ENCODE measurements at places on chromosomes 3 and 15.

DNA sequence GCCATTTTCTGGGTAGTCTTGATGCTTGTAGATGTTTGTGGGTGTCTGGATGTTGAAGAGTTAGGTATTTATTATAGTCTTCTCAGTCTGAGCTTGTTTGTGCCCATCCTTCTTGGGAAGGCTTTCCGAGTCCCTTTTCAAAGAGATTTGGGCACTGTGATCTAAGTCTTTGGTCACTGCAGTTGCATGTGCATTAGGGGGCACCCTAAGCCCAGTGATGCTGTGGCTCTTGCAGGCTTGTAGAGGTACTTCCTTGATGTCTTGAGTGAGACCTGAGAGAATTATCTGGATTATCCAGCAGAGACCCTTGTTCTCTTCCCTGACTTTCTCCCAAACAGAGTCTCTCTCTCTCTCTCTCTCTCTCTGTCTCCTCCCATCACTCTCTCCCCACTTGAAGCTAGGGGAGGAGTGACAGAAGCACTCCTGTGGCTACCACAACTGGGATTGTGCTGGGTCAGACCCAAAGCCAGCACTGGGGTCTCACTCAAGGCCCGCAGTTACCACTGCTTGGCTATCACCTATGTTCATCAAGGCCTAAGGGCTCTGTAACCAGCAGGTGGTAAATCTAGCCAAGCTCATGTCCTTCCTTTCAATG is 68.5 kb downstream of the TMCO5A start:
- no peak for DNase-seq

- no peak for DNase-seq
Measured at GRCh38 chr3:187858041-187858440, 112.8 kb upstream of the BCL6 start.

DNA sequence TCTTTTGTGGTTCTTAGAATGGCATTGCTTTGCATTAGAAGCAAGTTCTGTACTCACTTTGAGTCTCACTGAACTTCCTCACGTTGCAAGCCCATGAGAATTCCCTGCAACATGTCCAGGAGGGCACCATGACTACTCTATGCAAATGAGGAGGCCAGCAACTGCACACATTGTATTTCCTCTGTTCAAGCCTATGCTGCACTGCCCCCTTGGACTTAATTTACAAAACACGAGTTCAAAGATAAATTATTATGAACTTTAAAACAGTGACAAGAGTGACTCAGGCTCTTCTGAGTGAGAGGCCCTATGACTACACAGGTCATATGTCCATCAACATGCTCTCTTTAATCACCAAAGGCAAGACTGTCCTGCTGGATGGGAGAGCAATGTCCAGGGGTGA is 484.2 kb upstream of the ATP11B start:
- DNase-seq = no peak

DNA sequence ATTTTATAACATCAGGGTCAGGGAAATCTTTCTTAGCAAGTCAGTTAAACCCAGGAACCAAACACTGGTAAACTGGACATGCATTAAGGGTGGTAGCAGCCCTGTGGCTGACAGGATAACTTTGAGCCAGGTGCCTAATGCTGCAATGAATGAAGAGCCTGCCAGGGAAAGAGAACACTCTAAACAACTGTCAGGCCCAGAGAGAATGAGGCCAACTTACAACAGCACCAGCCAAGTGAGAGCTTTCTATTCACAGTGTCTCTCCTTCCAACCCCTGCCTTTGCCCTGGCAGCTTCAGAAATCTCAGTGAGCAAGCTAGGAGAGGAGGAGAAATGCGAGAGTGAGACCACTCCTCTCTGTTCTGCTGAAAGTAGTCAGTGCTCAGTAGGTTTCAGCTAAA is 50.4 kb upstream of the ATP2C1 start:
- no peak for DNase-seq

DNA sequence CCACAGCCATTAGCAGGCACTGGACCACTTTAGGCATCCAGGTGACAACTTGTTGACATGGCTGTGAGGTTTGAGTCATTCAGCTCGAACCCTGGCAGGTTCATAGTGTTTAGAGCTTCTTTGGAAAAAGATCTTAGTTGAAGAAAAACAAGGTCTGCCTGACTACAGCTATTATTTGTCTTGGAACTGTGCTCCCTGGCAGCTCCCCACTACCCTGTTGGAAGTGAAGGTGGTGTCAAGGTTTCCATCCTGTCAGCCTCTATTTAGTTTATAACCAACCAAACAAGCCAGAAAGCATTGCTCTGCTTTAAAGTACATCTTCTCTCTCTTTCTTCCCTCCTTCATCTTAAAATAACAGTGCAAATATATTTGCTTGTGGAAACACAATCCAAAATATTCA is 56.8 kb downstream of the KAT2B start:
- no peak for DNase-seq
